Activated CD8-positive, alpha-beta memory T cell treated with anti-CD3 and anti-CD28 coated beads, Interleukin-2, amount 10 ng/mL, durations not matched to agents 7 days and 5 days (primary cell): ENCODE measurements at places on chromosomes 5 and 9. TPM values are rescaled to one million over a fixed set of nuclear protein-coding genes. Genes with fewer than 3 reads are reported as not detected.

DNA sequence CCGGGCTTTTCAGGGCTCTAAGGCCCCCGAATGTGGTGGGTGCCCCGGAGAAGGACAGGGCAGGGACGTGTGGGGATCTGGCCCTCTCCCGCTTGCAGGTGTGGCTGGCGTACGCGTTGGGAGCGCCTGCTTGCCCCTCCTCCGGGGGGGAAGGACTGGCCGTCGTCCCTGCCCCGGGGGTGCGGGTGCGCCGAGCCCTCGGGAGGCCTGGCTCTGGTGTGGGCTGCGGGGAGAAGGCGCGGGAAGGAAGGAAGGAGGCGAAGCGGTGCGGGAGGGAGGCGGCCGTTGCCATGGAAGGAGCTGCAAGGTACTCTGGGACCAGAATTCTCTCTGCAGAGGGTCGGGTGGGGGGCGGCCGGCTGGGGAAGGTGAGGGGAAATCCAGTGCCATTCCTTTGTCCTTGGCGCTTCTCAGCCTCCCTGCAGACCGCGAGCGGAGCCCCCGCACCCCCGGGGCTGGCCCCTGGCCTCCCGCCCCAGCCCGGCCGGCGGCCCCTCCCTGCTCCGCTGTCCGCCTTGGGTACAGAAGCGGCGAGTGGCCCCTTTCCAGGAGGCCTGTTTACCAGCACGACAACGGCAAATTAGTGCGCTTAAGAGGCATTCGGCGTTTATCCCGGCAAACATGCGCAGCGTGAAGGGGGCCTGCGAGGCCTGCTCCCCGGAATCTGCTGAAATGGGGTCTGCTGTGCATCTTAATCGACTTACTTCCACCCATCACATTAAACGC, 67.1 kb upstream of the UNC5A start:
- peak; percentile 26 for DNase-seq

The GAPT gene
- not detected for total RNA-seq

DNA sequence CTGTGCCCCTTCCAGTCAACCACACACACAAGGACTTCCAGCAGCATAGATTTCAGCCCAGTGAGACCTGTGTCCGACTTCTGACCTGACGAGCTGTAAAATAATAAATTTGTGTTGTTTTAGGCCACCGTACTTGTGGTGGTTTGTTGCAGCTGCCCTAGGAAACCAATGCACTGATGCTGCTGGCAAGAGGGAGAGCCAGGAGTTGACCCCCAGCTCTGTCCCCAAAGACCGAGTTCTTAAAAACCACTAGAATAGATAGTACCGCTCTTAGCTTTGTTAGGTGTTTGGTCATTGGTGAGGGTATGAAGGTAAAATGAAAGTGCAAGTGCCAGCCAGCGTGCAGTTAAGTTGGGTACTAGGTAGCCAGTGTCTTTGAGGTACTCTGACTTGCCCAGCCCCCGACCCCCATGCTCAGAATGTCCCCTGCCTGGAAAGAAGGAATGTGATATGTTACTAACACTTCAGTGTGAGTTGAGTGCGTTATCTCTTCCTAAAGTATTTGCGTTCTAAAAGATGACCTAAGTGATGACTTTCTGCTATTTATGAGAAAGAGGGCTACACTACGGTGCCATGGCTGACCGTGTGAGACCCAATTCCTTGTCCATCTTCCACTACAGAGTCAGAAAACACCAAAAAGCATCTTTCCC, 185.6 kb downstream of the AOPEP start:
- peak; percentile 12 for DNase-seq

DNA sequence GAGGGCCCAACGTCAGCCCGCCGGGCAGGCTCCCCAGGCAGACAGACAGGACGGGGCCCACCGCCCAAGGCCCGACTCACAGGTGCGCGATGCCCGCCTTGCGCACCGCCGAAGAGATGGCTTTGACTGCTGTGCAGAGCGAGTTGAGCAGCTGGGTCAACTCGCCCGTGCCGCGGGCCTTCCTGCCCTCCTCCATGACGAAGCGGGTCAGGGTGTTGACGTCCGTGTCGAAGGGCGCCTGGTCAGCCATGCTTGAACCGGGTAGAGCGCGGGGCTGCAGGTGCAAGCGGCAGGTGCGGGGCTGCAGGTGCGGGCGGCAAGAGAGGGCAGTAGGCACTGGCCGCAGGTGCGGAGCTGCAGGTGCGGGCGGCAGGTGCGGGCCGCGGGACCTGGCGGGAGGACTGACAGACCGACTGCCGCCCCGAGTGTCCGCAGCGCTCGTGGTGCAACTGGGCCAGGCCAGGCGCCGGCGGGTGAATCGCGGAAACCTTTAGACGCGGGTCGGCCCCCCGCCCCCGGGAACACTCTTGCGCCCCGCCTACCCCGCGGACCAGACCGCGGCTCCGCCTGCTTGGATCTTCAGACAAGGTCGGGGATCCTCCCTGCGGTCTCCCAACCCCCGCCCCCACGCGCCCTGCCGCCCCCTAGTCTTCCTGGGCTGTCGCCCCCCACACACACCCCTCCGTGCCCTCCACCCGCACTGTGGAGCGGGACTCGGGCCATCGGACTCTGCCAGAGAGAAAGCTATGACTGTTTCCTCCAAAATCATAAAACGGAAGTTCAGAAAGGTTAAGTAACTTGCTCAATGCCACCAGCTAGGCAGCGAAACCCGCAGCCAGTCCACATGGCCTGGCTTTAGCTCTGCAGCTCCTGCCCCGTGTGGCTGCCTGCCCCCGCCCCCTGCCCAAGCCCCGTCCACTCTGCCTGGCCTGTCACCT, at the start of gene FBP1:
FBP1 (minus strand) TSS at position 458 of the 938 bp plus-strand sequence; CDS start at position 250, 208 bp downstream.
- DNase-seq = peak; percentile 56

GRCh38 chr5:19855931-19856330, 132.1 kb downstream of the CDH18 start:
- no peak for DNase-seq

DNA sequence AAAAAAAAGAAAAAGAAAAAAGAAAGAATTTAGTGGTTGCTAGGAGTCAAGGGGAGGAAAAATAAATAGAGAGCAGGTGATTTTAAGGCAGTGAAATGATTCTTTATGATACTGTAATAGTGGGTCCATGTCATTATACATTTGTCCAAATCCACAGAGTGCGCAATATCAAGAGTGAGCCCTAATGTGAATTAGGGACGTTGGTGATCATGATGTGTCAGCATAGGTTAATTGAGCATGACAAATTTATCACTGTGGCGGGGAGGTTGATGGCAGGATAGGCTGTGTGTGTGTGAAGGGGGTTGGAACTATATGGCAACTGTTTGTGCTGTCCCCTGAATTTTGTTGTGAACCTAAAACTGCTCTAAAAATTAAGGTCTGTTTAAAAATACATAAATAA, 357.8 kb downstream of the ICE1 start:
- no peak for DNase-seq

The MCIDAS gene
- 0.21 TPM for total RNA-seq

The NDST1 gene
- 0.68 TPM for total RNA-seq

The PCDH1 gene
- total RNA-seq = not detected

- no peak for DNase-seq
Observed at GRCh38 chr5:79837761-79838551, 148.3 kb downstream of the CMYA5 start.

The RIGI gene
- total RNA-seq = 40.0 TPM

DNA sequence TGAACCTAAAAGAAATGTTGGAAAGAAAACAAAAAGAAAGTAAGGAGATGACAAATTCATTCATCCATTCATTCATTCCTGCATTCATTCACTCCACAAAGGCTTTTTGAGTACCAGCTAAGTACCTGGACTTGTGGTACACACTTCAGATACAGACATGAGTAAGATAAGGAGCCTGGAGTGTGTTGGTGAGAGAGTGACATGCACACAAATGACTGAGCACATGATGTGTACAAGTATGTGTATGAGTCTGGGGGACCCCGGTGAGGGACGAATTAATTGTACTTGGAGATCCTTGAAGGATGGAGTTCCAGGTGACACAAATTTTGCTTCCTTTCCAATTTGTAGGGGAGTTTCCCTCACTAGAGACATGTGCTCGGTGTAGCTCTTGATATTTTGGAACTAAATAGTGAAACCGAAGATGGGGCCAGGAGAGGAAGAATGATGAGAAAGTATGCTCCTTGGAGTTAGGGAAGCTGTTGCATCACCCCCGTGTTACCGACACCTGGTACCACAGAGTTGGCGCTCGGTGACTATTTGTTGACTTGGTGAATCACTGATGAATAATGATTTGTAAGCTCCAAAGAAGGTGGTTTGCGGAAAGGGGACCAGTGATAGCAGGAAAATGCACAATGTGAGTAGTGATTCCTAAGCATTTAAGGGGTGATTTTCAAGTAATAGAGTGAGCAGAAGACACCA, 509.8 kb downstream of the CCDC171 start:
- no peak for DNase-seq

- no peak for DNase-seq
Observed at GRCh38 chr5:72503888-72504491, 3.2 kb downstream of the ZNF366 start.

DNA sequence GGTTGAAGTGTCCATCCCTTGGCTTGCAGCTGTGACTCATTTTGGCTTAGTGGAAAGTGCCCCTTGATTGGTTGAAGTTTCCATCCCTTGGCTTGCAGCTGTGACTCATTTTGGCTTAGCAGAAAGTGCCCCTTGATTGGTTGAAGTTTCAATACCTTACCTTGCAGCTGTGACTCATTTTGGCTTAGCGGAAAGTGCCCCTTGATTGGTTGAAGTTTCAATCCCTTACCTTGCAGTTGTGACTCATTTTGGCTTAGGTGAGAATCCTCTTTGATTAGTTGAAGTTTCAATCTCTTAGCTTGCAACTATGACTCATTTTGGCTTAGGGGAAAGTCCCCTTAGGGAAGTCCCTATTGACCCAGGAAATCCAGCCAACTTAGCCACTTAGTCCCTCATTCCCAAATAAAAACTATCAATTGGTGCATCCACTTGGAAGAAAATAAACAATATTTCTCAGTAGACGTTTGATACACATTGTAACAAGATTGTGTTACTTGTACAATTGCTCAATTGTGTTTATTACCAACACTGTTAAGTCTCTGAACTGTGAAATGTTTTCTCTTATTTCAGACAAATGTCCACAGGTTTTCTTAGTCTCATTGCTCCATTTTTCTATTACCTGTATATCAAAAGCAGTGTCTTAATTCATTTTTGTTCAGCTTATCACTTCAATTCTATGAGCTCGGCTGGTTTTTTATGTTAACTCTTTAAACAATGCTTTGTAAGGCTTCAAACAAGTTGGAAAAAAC, 2308.8 kb upstream of the ACO1 start:
- DNase-seq = peak; percentile 63

DNA sequence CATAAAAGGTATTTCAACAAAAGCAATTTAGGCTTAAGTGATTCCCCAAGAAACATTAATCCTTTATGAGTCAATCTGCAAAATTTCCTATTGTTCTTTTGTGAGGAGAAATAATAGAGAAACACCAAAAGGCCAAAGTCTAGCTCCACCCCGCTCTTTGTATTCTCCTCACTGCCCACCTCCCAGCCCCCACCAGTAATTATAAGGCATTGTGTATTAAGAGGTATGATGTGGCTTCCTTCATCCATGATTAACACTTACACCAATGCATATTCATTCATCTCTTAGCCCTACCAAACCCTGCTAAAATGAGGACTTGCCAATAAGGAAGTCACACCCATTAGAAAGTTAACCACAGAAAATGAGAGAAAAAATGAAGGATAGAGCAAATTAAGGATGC, 105.3 kb upstream of the SPATA31D4 start:
- DNase-seq = no peak

DNA sequence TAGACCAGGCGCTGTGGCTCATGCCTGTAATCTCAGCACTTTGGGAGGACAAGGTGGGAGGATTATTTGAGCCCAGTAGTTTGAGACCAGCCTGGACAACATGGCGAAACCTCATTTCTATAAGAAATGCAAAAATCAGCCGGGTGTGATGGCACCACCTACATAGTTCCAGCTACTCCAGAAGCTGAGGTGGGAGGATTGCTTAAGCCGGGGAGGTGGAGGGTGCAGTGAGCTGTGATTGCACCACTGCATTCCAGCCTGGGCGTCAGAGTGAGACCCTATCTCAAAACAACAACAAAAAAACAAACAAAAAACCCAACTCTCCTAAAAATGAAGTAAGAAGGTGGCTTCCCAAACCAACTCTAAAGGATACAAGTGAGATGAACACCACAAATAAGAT, 23.0 kb downstream of the IARS1 start:
- no peak for DNase-seq

The LHX3 gene
- not detected for total RNA-seq

DNA sequence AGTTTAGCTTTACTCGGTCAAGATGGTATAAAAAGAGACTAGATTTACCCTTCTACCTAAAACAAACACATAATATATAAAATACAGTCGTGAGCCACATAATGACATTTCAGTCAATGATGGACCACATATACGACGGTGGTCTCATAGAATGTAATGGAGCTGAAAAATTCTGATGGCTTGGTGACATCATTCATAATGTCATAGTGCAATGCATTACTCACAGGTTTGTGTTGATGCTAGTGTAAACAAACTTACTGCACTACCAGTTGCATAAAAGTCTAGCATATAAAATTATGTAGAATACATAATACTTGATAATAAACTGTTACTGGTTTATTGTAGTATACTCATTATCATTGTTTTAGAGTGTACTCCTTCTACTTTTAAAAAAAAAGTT, 115.9 kb upstream of the GDNF start:
- no peak for DNase-seq

The MUSK gene
- not detected for total RNA-seq

The C5orf52 gene
- total RNA-seq = not detected

The NR6A1 gene
- 1.2 TPM for total RNA-seq

DNA sequence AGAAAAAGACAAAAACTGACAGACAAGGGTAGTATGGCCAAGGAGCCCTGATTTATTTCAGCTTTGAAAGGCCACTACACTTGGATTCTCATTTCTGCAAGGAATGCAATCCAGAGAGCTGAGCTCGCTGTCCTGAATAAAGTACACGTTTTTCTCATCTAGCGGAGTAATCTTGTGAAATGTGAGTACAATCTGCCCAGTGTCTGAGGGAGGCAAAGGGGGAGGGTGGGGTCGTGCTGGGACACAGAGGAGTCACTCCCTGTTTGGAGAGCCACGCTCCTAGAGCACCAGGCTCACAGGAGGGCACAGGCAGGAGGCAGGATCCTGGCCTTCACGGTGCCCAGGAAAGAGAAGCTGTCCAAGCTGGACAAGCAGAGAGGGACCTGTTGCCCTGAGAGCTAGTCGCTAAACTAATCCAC, 51.0 kb upstream of the IFNK start:
- DNase-seq = no peak

- DNase-seq = no peak
Observed at GRCh38 chr9:82148901-82149461, 160.4 kb downstream of the SPATA31D1 start.

The GRIA1 gene
- total RNA-seq = not detected
